Stimulated activated CD4-positive, alpha-beta T cell treated with anti-CD3 and anti-CD28 coated beads, Interleukin-2, amount 100 ng/mL, for 24 hours (primary cell): ENCODE measurements at places on chromosomes 13 and 19.

DNA sequence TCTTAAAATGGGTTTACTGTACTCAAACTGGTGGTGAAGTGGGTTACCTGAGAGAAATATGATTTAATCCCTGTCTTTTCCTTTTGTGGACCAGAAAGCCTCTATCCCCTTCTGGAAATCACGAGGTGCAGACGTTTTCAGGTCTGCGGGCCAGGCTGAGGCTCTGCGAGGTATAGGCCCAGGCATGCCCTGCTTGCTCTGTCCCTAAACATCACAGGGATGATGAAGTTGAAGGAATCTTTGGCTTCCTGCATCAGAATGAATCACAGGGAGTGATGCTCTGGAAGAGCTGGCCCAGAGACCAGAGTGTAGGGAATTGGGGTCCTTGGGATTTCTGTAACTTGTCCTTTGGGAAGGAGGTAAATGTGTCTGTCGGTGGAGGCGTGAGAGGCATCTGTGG lies 18.4 kb upstream of the CHST8 start:
- no peak for DNase-seq

DNA sequence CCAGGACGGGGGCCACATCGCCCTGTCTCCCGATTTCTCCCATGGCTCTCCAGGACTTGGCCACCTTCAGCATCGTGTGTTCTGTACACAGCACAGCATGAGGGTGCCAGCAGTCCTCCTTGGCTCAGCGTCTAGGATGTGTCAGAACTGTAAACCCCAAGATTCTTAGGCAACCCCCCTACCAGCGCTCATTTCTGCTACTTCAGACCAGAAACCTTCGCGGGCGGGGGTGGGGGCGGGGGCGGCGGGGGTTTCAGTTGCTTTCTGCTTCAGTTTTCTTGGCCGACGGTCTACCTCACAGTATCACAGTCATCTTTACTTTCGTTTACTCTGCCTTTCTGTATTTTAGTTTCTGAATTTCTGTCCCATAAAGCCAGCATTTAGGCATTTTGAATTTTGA lies 82.4 kb downstream of the GGACT start:
- DNase-seq = peak; percentile 51

- peak; percentile 46 for DNase-seq
These were observed 1.2 kb downstream of the KLF12 start for GRCh38 chr13:74132776-74133656.

DNA sequence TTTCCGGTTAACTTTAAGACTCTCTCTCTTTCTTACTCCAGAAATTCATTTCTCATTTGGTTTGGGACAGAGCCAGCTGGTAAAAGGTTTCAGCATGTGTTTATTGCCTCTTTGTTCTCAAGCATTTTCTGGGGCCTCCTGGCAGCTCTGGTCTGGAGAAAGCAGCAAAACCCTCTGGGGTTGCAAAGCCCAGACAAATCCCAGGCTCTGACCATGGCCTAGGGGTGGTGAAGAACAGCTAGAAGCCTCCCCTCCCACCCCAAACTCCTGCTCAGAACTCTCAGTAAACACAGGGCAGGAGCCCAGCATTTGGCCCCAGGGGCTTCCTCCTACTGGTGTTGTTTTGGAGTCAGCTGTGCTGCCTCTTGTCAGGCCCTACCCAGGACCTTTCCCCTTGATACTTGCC lies 124.2 kb upstream of the SERP2 start:
- DNase-seq = no peak

- DNase-seq = no peak
These were observed 237.9 kb downstream of the NALCN start for GRCh38 chr13:101178406-101178805.

- no peak for DNase-seq
These were observed 19.5 kb downstream of the SLC10A2 start for GRCh38 chr13:103046676-103047075.

DNA sequence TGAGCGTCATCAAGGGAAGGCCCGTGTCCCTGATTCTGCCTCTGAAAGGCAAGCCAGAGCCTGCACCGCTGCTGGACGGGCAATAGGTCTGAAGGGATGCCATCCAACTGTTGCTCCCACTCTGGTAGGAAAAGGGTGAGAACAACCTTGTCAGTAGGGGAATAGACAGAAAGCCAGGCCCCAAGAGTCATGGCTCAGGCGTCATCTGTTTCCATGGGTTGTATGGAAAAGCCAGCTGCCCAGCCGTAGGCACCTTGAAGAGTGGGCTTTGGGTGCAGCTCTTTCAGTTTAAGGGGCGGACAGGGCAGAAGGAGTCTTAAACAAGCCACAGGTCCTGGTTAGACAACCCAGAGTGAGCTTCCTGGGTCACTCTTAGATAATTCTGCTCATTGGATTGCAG lies 66.5 kb downstream of the RNF6 start:
- no peak for DNase-seq

DNA sequence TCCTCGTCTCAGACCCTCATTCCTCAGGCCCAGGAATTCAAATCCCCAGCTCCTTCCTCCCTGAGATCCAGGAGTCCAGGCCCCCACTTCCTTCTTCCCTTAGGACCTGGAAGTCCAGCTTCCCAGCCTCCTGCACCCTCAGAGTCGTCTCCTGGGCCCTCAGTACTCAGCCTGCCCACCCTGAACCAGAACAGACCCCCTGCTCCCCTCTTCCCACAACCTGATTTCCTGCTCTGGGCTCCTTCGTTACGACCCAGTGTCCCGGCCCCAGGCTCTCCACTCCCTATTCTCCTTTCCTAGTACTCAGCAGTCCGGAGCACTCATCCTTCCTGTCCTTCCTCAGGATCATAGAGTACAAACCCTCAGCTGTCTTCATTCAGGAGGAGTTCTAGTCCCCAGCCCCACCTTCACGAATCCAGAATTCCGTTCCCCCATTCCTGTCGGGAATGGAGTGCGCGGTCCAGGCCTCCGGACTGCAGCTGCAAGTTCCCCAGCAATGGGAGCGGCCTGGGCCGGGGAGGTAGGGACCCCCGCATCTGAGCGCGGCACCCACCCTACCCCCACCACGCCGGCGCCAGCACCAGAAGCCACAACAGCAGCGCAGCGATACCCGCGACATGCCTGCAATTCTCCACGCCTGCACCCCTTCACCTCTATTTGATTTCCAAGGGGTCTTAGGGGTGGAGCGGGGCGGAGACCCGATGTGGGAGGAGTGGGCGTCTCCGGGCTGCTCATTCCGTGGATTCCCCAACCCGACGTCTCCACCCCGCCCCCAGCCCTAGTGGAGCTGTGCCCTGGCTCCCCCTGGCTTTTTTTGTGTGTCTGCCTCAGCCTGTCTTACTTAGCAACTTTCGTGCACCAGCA lies 12.7 kb downstream of the EGLN2 start:
- no peak for DNase-seq

- no peak for DNase-seq
These were observed 144.3 kb downstream of the ZNF536 start for GRCh38 chr19:30516531-30516930.

- DNase-seq = no peak
These were observed 161.0 kb downstream of the KCTD12 start for GRCh38 chr13:76725211-76725610.

- no peak for DNase-seq
These were observed 209.7 kb downstream of the SPRY2 start for GRCh38 chr13:80131204-80131603.

- DNase-seq = no peak
These were observed 2.0 kb upstream of the MEGF8 start for GRCh38 chr19:42323473-42323851.

DNA sequence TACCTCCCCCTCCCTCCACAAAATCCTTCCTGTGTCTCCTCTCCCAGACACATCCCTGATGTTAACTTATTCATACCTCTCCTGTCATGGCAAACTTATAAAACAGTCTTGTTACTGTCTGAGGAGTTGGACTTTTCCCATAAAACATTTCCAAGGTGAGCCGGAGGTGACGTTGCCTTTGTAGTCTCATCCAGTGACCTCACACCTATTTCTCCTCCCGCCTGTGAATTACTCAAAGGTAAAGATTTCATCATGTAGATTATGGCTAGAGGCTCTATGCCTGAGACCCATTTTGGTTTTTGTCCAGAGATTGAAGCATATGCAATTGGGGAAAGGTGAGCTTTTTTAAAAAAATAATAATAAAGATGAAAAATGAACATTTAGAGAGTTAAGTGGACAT lies 529.0 kb downstream of the MYO16 start:
- no peak for DNase-seq

- no peak for DNase-seq
These were observed 165.0 kb downstream of the TM9SF2 start for GRCh38 chr13:99666146-99666805.

DNA sequence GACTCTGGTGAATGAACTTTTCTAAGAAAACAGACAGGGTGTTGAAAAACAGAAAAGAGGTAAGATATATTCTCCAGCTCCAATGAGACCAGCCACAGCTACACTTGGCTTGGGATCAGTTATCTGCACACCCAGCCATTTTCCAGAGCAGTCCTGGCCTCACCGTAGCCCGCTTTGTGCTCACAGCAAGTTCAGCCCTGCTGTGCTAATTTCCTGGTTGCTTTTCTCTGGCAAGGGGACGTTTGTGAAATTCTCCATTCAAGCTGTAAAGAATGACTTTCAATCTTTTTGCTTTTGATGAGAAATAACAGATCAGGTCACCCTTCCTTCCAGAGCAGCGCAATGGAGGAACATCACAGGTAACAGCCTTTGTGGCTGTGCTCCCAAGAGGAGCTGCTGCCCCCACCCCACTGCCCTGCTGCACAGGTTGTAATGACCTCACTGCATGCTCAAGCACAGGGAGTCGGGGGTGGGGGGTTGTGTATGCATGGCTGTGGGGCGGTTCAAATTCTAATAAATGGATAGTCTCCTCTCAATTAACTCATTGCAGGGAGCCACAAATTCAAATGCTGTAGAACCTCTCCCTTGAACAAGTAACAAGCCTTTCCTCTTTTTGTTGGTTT lies 516.6 kb upstream of the NBEA start:
- no peak for DNase-seq

GRCh38 chr19:38143847-38144246 lies 80.2 kb downstream of the DPF1 start:
- DNase-seq = no peak

- DNase-seq = no peak
These were observed 419 bp downstream of the KDM4B start for GRCh38 chr19:4969292-4969771.

DNA sequence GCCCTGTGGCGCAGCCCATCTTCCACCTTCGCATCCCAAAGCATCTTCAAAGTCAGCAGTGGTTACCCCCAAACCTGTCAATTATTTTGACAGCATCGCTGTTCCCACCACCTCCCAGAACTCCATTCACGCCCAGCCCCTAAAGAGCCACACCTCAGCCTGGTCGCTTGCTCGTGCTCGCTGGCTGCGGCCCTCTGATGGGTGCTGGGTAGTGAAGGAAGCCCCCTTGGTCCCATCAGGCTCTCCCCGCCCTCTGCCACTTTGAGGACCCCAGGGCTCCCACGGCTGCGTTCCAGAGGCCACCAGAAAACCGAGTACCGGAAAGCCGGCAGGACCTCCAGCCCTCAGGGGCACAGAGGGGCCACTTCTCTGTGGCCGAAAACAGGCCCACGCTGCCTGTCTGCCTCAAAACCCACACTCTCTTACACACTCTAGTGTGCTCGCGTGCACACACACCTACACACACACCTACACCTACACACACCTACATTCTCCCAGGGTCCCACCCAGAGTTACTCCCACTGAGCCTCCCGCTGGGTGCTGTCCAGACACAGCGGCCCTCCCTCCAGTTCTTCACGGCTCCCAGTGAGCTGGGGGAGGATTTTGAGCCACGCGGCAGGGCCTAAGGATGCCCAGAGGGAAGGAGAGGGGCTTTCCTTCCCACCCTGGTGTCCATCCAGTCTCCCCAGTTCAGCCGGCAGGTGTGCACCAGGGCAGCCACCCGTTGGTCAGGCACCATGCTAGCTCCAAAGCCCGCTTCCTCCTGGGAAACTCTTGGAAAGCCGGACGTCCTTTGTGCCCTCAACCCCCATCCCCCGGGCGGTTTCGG lies 1.9 kb downstream of the VSTM2B start:
- no peak for DNase-seq

DNA sequence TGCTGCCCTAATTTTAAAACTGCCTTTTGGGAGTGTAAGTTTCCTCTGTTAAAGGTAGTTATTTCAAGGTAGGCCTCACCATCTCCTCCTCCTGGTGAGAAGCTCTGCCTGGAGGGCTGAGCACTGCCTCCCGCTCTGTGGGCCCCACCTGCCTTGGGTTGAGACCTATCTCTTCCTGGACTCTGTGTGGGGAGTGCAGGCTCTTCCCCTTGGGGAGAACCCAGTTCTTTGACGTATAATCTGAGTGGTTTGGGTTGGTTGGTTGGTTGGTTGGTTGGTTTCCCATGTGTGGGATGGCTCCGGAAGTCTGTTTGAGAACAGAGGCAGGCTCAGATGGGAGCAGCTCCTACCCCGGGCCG lies 39.1 kb downstream of the ACTN4 start:
- peak; percentile 19 for DNase-seq

GRCh38 chr13:105721016-105721415 lies 814.4 kb downstream of the EFNB2 start:
- DNase-seq = no peak

DNA sequence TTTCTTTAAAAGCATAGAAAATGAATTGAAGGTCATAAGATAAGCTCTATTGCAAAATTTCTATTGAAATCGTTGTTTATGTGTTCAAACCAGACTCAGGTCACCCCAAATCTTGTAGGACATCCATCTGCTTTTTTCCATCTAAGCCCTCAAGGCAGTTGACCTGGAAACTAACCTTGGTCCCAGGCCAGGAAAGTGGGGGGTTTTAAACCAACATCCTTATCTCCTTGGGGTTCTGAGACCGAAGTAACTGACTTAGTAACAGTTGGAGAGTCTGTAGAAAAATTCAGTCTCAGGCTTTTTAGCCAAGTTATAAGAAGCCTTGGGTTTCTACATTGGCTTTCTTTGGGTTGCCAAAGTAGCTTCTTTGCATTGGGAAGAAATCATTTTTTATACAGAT lies 23.4 kb downstream of the ZNF507 start:
- no peak for DNase-seq

- no peak for DNase-seq
These were observed 22.7 kb upstream of the CPB2 start for GRCh38 chr13:46127358-46128023.

- no peak for DNase-seq
These were observed 1585.4 kb downstream of the EFNB2 start for GRCh38 chr13:104949840-104950740.

DNA sequence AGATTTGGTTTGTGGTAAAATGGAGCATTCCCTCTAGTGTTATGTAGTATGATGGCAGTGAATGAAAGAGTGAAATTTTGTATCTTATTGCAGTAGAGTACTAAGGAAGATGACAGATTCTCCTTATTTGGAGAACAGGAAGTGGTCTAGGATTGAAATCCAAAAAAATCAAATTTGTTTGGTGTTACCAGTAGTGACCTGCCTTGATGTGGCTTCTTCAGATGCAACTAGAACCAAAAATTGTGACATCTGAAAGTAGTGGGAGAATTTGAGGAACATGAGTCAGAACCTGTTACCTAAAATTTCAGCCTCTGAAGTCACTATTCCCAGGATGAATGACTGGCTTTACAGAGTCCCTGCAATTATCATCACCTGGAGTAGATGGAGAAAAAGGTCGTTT lies 165.9 kb downstream of the KLF5 start:
- DNase-seq = no peak

GRCh38 chr19:5040544-5041167 lies 71.7 kb downstream of the KDM4B start:
- DNase-seq = no peak

- no peak for DNase-seq
These were observed 329.2 kb downstream of the SLC7A1 start for GRCh38 chr13:29266261-29266660.

- no peak for DNase-seq
These were observed 70.2 kb downstream of the SPACA7 start for GRCh38 chr13:112446347-112446861.
